ENCODE measurements at places on chromosomes 6 and 20. TPM values are rescaled to one million over a fixed set of nuclear protein-coding genes. Genes with fewer than 3 reads are reported as not detected.

GRCh38 chr20:51374456-51374830 is 168.1 kb downstream of the NFATC2 start:
- no peak for DNase-seq
- no peak overlapping the region for H3K27ac ChIP-seq
- H3K36me3 ChIP-seq, result no peaks in the 10 kb centered on the region
- H3K27me3 ChIP-seq, result no peaks in the 10 kb centered on the region
- no peaks in the 10 kb centered on the region for H3K4me1 ChIP-seq
- H3K4me3 ChIP-seq, result no peak overlapping the region

DNA sequence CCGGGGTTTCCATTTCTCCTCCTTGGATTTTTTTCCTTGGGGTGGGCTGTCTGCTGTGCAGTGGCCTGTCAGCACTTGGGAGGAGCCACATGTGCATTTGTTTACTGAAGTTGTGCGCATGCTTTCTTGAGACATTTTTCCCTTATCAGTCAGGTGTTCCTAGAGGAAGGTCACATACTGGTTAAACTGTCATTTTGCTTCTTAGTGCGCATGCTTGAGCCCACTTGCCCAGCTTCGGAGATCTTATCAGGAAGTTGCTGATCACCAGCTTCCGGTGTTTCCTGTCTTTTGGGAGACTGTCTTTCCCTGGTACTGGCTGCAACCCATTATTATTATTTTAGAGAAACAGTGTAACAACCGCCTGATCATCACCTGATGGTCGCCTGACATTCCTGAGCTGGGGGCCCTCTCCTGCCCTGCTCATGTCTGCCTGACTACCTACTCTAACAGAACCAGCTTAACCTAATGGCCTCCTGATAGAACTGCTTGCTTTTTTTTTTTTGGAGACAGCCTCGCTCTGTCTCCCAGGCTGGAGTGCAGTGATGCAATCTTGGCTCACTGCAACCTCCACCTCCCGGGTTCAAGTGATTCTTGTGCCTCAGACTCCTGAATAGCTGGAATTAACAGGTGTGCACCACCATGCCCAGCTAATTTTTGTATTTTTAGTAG is 378 bp upstream of the ERVFRD-1 start:
- DNase-seq, result no peak
- H3K27ac ChIP-seq, result no peak overlapping the region
- H3K27me3 ChIP-seq, result no peaks in the 10 kb centered on the region
- no peak overlapping the region for H3K4me3 ChIP-seq
- H3K36me3 ChIP-seq, result no peaks in the 10 kb centered on the region

Gene PACSIN1
- total RNA-seq, result 0.14 TPM

Gene OR2J3
- not detected for total RNA-seq

Measured in activated CD4-positive, alpha-beta T cell treated with anti-CD3 and anti-CD28 coated beads for 36 hours (primary cell).